SW 1271 (cell line): ENCODE measurements at places on chromosomes 13 and 19.

DNA sequence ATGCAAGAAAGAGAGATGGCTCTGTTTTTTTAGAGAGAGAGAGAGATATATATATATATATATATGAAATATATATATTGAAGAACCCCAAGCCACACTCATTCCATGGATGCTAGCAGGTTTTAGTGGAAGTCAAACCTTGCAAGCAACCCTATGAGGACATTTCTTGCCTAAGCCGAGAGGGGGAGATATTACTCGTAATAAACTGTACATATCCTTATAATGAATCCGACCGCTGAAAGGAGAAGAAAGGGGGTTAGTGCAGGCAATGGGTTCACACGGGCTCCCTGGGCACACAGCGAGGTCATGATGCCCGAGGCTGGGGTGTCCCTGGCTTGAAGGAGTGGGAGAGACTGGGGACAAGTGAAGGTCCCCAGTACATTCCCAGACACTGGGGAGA, 78.3 kb downstream of the IER2 start:
- no peak for DNase-seq

GRCh38 chr19:38676023-38676877, 28.8 kb downstream of the ACTN4 start:
- DNase-seq: no peak

- DNase-seq: no peak
Observed at GRCh38 chr13:105272660-105273631, 1262.5 kb downstream of the EFNB2 start.

DNA sequence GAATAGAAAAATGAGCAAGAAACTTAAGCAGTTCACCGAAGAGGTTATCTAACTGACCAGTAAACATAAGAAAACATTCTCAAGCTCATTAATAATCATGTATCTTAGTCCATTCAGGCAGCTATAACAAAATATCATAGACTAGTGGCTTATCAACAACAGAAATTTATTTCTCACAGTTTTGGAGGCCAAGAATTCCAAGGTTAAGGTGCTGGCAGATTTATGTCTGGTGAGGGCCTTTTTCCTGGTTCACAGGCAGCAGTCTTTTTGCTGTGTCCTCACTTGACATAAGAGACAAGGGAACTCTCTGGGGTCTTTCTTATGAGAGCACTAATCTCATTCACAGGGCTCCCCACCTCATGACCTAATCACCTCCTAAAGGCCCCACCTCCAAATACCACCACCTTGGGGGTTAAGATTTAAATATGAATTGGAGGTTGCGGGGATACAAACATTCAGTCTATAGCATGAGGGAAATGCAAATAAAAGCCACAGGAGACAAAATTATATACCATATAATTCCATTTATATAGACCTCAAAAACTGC, 123.6 kb downstream of the ZAR1L start:
- no peak for DNase-seq

- DNase-seq: no peak
Observed at GRCh38 chr13:52921194-52921593, 72.8 kb upstream of the PCDH8 start.

GRCh38 chr13:24892829-24893228, 128.9 kb downstream of the RNF17 start:
- DNase-seq: no peak

GRCh38 chr19:4088975-4089374, 22.3 kb upstream of the ZBTB7A start:
- no peak for DNase-seq

DNA sequence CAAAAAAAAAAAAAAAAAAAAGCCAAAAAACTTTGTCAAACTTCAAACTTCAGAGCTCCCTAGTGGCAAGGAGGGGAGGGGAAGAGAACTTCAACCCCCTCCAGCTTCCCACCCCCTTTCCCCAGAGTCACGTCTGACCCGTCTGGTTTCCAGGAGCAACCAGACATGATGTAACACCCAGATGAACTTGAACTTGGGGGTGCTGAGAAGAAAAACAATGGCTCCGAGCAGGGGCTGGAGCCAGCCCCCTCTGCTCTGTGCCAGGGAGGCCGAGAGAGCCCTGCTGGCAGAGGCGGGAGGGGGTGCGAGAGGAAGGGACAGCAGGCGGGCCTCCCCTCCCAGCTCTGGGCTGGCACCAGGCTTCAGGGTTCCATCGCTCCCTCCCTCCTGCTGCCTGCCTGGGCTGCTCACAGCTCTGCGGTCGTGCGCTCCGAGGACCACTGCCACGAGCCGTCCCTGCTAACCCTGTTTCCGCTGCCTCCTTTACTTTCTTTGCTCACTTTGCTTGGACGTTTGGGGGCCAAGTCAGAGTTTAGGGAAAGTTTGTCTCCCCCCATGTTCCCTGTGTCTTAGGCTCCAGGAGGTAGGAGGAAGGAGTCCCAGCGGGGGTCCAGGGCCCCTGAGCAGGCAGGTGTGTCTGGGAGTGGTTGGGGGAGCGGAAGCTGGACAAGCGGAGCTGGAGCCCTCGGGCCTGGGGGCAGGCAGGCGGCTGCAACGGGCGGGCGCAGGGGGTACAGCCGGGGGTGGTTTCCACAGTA, 11.1 kb downstream of the LYL1 start:
- no peak for DNase-seq

- no peak for DNase-seq
Observed at GRCh38 chr13:64579331-64579730, 2650.8 kb downstream of the PCDH9 start.

GRCh38 chr13:107231944-107232343, 664.0 kb upstream of the ARGLU1 start:
- DNase-seq: no peak

DNA sequence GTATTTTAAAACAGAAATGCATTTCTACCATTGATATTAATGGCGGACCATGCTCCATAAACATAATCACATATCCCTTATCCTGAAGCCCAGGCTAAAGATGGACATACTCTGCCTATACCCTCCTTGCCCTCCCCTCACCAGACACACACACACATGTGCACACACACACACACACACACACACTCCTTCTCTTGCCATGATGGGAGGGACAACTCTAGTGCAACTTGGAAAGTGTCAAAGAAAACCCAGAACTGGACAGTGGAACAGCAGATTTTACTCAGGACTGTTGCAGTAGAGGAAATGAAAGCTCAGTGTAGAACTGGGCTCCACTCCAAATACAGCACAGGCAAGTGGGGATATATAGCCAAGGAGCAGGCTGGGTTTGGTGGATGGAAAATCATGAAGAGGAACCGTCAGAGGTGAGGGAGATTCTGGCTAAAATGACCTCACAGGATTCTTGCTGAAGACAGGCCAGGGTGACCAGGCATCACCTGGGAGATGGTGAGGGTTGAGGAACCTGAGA, 40.8 kb downstream of the TNFRSF19 start:
- no peak for DNase-seq

DNA sequence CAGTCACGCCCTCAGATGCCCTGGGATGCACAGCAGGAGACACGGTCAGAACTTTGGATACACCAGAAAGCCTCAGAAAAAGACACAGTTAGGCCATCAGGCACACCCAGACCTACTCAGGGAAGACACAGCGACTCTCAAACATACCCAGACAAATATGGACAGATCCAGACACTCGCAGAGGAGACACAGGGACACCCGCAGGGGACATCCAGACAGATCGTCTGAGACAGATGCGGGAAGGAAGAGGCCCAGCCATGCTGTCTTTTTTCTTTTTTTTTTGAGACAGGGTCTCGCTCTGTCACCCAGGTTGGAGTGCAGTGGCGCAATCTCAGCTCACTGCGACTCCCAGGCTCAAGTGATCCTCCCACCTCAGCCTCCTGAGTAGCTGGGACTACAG, 4.8 kb downstream of the DPF1 start:
- DNase-seq: no peak
